Spinal cord (tissue), 10 donors: ENCODE measurements at places on chromosomes 6 and 20.

DNA sequence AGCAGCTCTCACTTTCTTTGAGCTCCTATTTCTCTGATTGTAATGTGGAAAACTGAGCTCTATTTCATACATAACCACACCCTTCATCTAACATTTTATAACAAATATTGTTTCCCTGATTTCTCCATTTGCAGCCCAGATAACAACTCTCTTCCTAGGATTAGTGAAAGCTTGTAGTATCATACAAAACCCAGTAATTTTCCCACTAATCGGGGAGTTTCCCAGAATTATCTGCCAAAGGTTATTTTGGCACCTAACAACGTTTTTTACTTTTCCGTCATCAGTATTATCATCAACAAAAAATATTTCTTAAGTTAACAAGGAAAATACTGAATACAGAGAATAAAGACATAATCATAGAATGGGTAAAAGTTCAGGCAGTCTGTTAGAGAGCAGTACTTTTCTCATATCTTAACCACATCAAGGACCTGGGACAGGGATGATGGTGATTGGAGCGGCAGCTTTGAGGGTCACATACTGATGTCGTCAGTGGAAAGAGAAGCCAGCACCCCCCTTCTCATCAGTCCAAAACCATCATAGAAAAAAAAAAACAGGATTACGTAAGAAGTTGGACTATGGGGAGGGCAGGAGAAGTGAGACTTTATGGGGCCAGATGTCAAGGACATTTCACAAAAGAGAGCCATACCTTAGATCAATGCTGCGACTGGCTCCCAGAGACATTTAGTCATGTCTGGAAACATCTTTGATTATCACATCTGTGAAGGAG lies 166.1 kb upstream of the TNFAIP3 start:
- no peak for DNase-seq

- DNase-seq = no peak
These were observed 120.6 kb upstream of the TMEM181 start for GRCh38 chr6:158439255-158439654.

GRCh38 chr6:43940071-43940392 lies 170.0 kb downstream of the VEGFA start:
- DNase-seq = no peak

DNA sequence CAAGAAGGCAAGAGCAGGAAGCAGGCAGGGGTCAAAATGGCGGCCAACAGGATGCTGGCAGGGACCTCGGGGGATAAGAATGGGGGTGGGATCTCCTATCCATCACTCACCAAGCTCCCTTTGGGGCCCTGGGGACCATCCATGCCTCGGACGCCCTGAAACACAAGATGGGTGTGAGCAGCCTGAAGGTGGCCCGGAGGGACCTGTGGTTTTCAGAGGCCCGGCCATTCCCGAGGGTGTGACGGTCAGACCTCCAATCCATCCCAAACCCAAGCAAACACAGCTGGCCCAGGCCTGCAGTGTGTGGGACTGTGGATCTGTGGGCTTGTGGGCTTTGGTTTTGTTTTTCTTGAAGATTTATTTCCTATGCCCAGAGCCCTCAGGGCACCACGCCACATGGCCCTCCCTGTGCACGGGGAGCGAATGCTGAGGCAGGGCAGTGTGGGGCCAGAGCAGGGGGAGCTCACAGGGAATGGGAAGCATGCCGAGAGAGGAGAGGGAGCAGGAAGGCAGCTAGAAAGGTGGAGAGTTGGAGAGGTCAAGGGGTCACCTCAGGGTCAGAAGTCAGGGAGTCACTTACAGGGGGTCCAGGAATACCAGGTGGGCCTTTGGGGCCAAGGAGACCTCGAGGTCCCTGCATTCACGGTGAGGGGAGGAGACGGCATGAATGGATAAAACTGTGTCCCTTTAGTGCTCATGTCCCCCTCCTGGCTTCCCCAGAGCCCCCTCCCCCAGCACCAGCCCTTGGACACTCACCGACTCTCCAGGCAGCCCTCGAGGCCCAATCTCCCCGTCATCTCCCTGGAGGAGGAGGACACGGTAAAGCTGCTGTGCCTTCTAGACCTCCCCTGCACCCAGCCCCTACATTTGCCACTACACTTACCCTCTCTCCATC lies 14.5 kb downstream of the COL11A2 start:
- DNase-seq = no peak

- peak; percentile 78 for DNase-seq
These were observed at the start of gene RRAGD for GRCh38 chr6:89412071-89413005. Gene RRAGD, minus strand, starts transcription at chr6:89412273. Its CDS starts 280 bp downstream, at chr6:89411993.

DNA sequence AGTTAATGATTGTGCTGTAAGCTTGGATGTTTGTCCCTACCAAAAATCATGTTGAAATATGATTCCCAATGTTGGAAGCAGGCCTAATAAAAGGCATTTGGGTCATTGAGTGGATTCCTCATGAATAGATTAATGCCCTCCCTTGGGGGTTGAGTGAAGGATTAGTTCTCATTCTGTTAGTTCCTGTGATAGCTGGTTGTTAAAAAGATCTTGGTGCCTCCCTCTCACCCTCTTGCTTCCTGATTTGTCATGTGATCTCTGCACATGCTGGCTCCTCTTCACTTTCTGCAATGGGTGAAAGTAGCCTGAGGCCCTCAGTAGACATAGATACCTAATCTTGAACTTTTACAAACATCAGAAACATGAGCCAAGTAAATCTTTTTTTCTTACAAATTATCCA lies 115.6 kb upstream of the HCRTR2 start:
- no peak for DNase-seq
